ENCODE measurements at places on chromosomes 6 and 20.
A peak's percentile ranks its signal among the peaks of the same experiment; 100 is the strongest.

DNA sequence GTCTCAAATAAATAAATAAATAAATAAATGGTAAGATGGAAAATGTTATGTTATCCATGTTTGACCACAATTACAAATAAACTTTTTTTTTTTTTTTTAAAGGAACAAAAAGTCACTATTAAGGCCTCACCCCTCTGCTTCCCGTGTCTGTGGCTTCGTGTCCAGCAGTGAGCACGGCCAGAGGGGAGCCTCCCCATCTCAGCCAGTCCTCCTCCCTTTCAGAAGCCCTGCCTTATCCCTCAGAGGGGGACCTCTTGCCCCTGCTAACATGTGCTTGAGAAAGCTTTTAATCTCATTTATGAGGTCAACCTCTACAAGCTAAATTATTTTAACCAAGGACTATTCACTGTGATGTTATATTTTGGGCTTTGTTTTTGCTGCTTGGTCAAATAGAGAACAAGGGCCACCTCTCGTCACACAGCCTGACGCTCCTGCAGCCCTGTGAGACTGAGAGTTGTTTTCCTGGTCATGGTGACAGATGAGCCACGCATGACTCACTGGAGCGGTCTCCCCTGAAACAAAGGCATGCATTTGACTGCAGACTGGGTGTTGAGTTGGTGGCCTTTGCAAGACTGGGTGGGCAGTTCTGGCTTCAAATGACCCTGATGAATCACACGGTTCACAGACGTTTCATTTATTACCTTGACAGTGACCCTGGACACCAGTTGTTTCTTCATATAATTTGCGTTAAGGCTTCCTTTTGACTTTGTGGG is 131.8 kb downstream of the TIAM2 start:
- DNase-seq: peak; percentile 53

DNA sequence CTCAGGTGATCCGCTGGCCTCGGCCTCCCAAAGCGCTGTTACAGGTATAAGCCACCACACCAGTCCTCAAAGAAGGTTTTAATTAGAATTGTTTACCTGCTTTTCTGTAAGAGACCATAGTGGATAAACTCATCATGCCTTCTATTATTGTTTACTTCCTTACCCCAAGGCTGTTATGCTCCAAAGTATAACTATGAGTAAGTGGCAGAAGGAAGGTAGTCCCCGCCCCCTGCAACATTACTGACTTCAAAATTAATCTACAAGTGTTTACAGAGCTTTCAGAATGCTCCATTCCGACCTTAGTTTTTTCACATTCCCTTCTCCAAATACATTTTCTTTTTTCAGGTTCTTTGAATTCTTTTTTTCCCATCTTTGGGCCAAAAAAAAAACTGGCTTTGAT is 480.5 kb upstream of the NOX3 start:
- DNase-seq: no peak

- DNase-seq: no peak
Observed at GRCh38 chr6:163444077-163444476, 29.6 kb downstream of the QKI start.

DNA sequence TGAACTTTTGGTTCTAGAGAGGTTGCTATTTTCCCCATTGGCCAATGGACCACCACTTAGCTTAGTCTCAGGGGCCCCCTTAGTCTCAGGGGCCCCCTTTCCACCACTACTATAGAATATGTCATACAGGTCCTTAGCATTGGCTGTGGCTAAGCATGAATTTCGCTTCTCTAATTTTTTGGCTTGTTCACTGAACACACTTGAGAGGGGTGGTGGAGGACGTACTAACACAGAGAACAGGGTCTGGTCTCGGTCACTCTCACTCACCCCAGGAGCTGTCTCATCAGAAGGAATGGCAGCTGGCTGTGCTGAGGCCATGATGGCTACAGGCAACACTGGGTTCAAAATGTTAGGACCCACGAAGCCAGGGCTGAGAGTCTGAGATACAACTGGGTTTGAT is 30.3 kb downstream of the ZNF318 start:
- no peak for DNase-seq

DNA sequence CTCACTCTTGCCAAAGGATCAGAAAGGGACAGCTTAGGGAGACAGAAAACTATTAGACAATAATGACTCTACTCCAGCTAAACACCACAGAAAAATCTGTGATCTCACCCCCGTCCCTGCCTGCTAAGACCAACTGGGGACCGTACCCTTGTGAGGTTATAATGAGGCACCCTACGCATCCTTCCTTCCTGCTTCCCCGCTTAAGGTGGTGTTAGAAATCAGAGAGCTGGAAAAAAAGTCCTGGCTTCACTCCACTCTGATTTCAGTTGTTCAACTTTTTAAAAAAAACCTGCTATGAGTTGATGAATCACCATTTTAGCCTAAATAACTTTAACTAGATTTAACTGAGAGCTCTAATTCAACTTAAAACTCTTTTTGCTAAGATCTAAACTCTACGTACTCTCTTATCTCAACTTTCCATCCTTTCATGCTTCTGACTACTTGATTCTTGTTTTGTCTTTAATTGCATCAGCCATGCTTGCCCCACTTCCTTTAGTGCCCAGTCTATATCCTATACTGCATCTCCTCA is 35.8 kb upstream of the TMEM14A start:
- DNase-seq: no peak

DNA sequence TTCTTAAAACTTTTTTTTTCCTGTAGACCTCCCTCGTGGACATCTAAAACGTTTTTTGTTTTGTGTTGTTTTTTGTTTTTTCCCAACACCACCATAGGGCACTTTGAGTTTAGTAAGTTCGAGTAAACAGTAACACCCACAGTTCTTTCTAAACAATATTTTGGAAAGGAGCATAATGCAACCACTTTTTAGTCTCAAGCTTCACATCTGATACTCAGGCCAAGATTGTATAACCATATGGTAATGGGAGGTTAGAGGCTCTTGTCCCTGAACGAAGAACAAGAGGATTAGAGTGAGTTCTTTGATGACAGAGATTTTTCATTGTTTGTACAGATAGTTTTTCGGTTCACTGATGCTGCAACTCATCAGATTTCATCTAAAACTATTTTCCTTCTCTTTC is 144.6 kb downstream of the MTHFD1L start:
- DNase-seq: no peak

DNA sequence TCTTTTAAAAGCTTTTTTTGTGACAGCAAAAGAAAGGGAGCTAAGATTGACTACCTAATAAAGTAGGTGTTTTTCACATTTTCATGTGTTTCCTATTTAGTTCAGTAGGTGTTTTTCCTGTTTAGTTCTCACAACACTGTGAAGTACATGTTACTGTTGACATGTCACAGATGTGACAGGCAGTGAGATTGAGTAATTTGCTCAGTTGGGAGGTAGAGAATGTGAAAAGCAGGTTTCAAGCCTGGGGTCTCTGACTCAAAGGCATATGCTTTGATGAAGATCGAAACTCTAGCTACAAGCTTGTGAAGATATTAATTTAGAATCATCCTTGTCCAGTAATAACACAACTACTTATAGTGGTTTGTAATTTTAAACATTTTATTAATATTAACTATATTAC is 43.1 kb downstream of the SLX4IP start:
- no peak for DNase-seq

- no peak for DNase-seq
Observed at GRCh38 chr6:100415768-100416167, 49.0 kb downstream of the SIM1 start.

DNA sequence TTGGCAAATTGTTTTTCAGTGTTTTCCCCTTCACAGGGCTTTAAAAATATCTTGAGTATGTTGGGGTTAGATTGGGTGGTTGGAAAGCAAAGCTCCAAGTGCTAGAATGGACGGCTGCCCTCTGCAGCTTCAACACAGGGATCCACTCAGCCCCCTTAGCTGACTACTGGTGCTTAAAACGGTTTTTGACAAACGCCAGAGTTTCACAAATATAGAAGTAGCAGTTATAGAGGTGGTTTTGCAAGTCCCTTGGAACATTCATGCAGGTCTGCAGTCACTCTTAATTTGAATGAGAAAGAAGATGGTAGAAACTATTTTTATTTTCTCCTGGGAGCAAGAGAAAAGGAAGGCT is 175.9 kb downstream of the ARID1B start:
- no peak for DNase-seq

GRCh38 chr20:44624743-44625271 is 26.7 kb downstream of the ADA start:
- no peak for DNase-seq

Measured in T1000 (cell line).